Upper lobe of left lung (tissue), 6 donors: ENCODE measurements at places on chromosomes 3 and 15. TPM values are rescaled to one million over a fixed set of nuclear protein-coding genes. Genes with fewer than 3 reads are reported as not detected.
A peak's percentile ranks its signal among the peaks of the same experiment; 100 is the strongest.

Gene NAALADL2
- total RNA-seq, result 7.4 TPM

Gene PLS1
- 7.3 TPM for total RNA-seq

Gene UPK1B
- total RNA-seq, result not detected

Gene C3orf38
- total RNA-seq, result 21.3 TPM

DNA sequence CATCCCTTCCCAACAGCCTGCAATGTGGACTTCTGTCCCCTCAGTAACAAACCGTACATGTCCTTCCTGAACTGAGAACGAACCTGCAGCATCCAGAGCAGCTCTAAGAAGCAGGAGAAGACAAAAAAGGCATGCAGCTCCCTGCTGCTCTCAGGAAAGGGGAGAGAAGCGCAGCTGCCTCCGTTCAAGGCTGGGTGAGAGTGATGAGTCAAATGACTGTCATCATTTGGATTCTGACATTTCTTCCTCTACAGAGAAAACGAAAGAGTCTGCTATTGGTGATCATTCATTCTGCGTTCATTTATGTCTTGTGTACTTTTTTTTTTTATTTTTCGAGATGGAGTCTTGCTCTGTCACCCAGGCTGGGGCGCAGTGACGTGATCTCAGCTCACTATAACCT, 677.8 kb downstream of the FHIT start:
- DNase-seq, result no peak

DNA sequence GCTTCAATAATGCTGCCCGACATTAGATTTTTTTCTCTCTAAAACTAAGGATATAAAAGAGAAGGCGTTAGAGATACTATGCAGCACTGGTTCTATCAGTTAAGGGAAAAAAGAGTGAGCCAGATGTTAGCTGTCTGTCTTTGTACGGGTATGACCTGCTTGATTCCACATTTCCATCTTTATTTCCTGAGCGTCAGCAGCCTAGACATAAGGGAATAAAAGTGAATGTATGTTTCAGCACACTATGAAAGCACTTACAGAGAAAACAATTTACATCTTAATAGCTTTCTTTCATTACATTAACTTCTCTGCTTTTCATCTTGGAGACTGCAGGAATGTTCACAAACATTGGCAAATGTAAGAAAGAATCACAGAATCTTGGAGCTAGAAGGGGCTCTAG, 319.3 kb downstream of the CTNNB1 start:
- DNase-seq, result no peak

DNA sequence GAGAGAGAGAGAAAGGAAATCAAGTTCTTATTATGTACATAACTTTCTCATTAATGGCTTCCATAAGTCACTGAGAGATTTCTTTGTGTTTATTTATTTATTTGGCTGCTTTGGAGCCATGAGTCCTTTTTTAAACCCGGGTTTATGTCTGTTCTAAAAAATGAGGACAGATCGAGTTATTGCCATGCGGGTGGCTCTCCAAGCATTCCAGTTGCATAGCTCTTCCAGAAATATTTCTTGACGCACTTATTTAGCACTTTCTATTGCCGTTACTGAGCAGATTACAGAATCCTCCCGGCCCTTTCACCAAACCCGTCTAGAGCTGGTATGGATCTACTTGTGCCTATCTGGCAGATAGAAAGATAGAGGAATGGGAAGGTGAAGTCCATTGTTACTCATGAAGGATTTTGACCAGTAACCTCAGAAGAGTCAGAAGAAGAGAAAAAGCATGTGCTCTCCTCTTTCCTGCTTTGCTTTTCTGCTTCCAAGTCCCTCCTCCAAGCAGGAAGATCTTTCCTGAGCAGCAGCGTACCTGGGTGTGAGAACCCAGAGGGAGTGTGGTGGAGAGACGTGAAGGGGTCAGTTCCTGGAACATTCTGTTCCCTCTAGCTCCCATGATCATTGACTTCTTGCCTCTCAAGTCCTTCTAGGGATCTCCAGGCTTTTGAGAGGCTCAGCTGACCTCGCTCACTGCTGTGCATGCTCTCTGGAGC, 112.8 kb downstream of the LPP start:
- DNase-seq, result peak; percentile 87

DNA sequence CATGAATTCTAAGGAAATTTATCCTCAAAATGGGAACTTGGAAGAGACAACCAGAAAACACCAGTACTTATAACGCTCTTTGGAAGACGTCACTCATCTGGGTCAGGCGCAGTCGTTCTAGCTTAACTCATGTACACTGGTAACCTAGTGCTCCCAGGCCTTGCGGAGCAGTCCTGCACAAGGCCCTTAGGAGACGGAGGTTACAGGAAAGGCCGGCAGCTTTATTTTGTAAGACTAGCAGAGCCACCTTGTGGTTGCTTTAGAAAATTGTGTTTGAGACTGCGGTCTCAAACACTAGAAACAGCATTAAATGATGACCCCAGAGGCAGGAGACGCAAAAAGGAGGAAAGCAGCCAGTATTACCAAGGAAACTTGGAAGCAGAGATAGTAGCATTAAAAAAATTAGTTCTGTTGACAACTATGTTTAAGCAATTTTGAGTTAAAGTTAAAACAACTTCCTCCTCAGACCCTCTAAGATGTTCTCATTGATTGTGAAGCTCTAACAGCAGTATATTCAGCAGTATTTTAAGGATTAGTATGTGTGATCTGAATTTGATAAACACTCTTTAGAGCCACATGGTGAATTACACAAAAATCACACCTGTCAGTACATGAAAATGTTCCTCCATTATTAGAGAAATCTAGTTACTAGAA, 141.9 kb upstream of the C2CD4B start:
- peak; percentile 76 for DNase-seq

- no peak for DNase-seq
Observed at GRCh38 chr3:8421267-8421666, 80.4 kb upstream of the LMCD1 start.
